Islet precursor cell (in vitro differentiated cells): ENCODE measurements at places on chromosomes 2 and 18.

GRCh38 chr18:67615876-67616275 is 99.4 kb upstream of the DSEL start:
- no peak for DNase-seq

DNA sequence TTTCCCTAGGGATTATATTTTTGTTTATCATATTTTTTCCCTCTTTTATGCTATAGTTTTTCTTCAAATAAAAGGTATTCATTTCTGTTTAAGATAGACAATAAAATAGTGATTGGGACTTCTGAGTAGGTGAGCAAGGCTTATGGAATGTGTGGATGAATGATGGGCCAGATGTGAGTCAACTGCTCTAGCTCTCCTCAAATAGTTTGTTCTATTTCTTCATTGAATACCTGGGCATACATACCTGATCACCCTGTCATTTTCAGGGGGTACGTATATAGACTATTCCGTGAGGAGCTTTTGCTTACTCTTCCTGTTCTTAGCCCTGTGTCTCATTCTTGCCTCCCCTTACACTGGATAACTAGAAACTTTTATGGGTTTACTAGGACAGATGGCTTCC is 41.9 kb downstream of the BABAM2 start:
- no peak for DNase-seq

DNA sequence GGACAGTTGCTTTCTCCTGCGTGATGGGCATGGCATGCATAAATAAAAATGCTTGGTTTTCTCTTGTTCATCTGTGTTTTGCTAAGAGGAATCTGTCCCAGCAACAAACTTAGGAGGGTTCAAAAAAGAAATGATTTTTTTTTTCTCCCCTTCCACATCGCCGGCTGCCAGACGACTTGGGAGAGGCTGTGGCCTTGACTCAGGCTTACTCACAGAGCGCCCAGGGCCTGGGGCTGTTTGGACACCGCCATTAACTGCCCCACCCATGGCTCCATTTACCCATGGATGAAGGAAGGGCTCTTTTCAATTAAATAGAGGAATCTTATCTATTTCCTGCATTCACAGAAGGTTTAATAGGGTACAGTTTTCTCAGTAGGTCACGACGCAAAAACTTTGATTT is 22.3 kb upstream of the SERPINB5 start:
- no peak for DNase-seq

- DNase-seq, result no peak
Observed at GRCh38 chr18:68887410-68887809, 89.5 kb downstream of the CCDC102B start.

GRCh38 chr2:182228741-182229140 is 198.1 kb downstream of the PDE1A start:
- no peak for DNase-seq

- DNase-seq, result peak; percentile 76
Observed at GRCh38 chr2:192195548-192196418, 1.1 kb upstream of the TMEFF2 start.

- DNase-seq, result no peak
Observed at GRCh38 chr2:14517731-14518130, 114.8 kb upstream of the LRATD1 start.

DNA sequence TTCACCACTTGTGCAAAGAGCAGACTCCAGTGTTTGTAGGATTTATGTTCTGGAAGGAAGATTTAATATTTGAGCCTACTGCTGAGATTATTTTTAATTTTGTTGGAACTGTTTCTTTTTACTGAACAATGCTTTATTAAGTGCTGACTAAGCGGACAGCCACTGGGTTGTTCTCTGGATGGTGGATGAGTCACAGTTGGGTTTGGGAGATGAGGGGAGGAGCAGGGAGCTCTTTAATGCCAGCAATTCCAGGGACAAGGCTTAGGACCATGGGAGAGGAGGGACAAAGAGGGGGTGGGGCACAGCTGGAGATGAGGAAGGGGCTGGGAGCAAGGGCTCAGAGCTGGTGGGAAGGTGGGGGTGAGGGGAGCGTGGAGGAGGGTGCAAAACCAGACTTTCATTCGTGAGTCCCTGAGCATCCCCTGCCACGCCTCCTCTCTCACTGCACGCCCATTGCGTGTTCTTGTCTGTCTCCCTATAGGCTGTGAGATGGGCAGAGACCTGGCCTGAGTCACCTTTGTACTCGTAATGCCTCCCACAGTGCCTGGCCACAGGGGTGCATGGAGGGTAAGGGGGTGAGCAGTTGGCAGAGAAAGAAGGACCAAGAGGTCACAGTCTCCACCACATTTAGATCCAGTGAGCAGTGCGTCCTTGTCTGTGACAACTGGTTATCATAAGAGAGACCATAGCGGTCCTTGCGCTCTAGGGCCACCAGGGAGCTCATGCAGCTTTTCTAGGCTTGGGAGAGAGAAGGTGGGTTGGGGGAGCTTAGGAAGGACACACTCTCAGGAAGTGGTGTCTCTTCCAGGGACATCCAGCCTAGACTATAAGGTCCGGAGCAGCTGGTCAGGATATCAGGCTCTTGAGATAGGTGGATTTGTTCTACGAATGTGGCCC is 18.4 kb downstream of the SLC4A3 start:
- DNase-seq, result peak; percentile 84

DNA sequence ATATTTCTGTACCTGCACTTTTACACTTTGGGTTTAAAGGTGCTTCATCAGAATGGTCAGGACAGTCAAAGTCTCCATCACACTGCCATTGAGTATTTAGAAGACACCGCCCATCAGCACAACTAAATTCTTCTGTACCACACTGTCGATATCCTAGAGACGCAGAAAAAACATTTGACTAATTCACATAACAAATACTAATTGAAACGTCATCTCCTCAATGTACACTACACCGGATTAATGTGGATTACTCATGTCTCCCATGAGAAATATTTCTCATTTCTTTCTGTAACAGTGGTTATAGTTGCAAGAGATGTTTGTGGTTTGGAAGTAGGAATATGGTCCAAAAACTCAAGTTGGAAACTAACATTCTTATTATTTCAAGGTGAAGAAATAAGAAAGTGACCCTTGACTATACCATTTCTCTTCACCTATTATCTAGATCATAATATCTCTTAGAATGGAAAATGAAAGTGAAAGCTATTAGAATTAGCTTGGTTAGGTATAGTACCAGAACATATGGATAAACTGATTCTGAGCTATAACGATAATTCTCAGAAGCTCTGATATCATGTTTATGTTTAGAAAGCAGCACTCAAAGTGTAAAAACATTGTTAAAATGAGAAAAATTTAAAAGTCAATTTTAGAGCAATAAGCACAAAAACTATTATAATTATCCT is 1627.7 kb downstream of the LRP1B start:
- no peak for DNase-seq

- DNase-seq, result no peak
Observed at GRCh38 chr18:8167026-8167425, 442.2 kb upstream of the RAB12 start.

DNA sequence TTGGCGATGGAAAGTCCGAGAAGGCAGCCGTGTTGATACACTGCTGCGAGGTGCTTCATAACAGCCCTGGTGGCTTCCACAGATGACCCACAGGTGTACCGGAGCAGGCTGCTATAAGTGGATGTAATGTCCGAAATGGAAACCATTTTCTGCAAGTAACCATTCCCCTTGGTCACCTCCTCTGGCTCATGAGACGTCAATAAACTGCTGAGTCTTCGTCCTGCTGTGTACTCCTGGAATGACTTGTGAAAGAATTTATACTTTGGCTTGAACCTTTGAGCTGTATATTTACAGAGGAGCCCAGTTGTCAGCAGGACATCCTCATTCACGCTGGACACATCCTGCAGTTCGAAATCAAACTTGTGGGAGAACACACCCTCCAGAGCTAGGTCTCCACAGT is 14.4 kb downstream of the NLRC4 start:
- DNase-seq, result peak; percentile 37

GRCh38 chr2:167827352-167828097 is 419.9 kb downstream of the STK39 start:
- DNase-seq, result no peak

GRCh38 chr2:110958346-110959119 is 162.2 kb upstream of the BCL2L11 start:
- DNase-seq, result no peak

- no peak for DNase-seq
Observed at GRCh38 chr2:197369933-197370320, 59.3 kb upstream of the ANKRD44 start.

DNA sequence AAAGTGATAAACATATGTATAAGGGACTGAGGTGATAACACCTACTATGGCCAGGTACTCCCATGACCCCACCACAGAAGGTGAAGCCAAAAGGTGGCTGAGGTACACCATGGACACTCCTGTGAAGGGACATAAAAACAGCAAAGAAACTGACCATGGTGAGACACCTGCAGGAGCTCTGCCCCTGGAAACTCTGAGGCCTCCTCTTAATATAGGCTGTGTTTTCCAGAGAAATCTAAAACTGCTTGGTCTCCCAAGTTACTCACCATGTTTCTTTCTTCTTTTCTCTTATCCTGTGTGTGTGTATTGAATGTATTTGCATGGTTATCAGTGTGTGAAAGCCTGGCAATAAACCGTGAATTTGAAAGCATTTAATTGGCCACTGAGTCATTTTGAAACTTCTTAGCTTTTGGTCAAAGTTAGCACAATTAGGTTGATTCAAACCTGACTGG is 739.3 kb upstream of the GCFC2 start:
- DNase-seq, result no peak

DNA sequence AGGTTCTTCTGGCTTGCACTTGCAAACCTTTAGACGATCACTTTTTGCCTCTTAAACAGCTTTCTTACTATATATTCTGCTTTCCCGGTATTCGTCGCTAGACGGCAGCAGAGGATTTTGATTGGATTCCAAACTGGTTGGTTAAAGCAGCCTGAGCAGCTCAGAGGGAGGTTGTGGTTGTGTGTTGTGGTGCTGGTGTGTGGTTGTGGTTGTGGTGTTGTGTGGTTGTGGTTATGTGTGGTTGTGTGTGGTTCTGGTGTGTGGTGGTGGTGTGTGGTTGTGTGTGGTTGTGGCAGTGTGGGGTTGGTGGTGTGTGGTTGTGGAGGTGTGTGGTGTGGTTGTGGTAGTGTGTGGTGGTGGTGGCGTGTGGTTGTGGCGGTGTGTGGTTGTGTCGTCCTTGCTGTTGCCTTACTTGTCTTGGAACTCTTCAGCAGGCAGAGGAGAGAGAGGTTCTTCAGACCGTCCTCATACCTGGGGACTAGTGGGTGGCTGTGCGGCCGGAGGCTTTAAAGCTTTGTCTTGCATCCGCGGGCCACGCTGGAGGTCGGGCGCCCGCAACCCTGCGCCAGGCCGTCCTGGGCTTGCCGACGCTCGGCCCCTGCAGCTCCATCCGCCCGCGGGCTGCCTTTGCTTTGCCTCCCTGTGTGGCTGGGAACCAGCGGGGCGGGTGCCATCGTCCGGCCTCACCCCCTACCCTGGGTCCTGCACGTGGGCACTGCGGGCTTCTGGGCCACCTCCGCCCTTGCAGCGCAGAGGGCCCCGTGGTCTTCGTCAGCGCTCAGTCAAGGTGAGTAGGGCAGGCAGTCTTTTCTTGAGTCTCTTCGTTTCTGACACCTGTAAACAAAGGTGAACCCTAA is 190.8 kb downstream of the ARHGAP28 start:
- DNase-seq, result peak; percentile 83

DNA sequence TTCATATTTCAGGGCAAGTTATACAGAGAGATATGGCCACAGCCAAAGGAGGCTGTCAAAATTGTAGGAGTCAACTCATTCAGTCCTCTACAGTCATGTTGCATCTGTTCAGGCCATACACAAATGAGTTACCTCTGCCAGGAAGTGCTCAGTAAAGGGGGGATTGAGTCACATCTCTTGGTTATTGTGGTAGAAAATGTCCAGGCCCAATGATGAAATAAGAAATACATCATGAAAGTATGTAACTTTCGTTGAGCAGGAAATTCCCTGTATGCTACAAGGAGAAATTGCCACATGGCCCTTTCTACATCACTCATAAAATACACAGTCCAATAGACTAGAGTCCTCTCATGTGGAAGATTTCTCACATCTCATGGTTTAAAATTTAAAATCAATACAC is 103.9 kb upstream of the COL3A1 start:
- DNase-seq, result no peak

- DNase-seq, result no peak
Observed at GRCh38 chr2:119864318-119864717, 104.6 kb downstream of the PTPN4 start.

DNA sequence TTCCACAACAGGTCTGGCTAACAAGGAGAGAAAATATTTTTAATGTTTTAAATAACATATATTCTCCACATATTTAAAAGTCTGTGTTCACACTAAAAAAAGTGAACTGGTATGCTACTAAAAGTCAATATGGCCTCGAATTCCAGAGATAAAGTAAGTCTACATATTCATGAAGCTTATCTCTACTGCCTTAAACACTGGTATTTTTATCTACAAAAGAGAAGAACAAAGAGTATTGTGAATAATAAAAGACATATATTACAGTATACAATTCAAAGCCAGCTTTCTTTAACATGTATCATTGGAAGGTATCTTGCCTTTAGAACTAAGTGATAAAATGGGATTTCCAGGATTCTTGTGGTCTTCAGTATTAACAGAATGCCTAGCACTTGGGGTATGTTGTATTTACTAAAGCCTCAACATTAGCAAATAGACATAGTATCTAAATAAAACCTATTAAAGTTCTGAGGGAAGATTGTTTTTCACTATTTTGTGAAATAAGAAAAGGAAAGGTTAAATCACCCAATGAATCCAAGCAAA is 302.8 kb upstream of the CCDC68 start:
- DNase-seq, result no peak

DNA sequence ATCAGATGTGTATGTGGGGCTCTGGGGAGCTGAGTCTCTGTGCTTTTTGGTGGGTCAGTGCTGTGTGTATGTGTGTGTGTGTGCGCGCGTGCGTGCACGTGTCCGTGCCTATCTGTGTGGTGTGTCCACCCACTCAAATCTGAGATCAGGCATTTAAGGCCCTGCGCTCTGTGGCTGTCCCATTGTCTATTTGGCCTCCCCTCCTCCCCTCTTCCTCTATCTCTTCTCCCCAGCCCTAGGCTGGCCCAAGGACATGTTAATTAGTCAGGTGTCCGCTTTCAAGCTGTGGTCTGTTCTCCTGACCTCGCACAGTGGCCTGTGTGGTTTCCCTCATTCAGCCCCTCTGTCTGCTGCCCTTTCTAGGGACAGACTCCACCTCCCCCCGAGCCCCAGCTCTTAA is 136.4 kb downstream of the DYSF start:
- DNase-seq, result peak; percentile 69

- DNase-seq, result no peak
Observed at GRCh38 chr18:70299393-70299792, 10.5 kb downstream of the SOCS6 start.

GRCh38 chr2:127678531-127678930 is 3.2 kb upstream of the LIMS2 start:
- peak; percentile 48 for DNase-seq

- no peak for DNase-seq
Observed at GRCh38 chr2:204901591-204901990, 356.3 kb downstream of the PARD3B start.

DNA sequence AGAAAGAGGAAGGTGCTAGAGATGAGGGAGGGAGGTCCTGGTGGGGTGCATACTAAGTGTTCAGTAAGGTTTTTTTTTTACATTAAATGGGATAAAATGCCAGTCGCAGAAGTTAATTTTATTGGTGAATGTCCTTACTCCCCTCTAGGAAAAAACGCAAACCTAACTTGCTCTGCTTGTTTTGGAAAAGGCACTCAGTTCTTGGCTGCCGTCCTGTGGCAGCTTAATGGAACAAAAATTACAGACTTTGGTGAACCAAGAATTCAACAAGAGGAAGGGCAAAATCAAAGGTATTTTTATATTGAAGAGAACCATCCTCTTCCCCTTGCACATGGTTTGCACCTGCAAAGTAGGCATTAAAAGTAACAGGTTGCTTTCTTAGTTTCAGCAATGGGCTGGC is 12.7 kb upstream of the IL18R1 start:
- DNase-seq, result no peak
